ENCODE measurements at places on chromosomes 7 and 10. TPM values are rescaled to one million over a fixed set of nuclear protein-coding genes. Genes with fewer than 3 reads are reported as not detected.

DNA sequence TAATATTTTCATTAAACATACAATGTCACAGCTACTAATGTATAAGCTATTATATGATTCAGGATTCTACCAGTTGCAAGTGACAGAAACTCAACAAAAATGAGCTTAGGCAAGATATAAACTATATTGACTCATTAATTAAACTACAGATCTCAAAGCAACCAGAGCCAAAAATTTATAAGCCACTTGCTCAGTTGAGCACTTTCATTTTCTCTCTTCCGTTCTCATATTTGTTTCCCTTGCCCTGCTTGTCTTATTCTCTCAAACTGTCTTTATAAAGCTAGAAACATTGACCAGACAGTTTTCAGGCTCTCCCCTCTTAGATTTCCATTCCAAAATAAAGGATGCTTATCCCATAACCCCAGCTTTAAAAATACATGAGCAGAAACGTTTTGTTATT, 60.2 kb upstream of the DGKB start:
- no peak for DNase-seq

Gene OR6V1
- not detected for total RNA-seq

Gene CROT
- total RNA-seq: 14.0 TPM

Gene MYL7
- total RNA-seq: not detected

Gene ADCK2
- total RNA-seq: 11.7 TPM

DNA sequence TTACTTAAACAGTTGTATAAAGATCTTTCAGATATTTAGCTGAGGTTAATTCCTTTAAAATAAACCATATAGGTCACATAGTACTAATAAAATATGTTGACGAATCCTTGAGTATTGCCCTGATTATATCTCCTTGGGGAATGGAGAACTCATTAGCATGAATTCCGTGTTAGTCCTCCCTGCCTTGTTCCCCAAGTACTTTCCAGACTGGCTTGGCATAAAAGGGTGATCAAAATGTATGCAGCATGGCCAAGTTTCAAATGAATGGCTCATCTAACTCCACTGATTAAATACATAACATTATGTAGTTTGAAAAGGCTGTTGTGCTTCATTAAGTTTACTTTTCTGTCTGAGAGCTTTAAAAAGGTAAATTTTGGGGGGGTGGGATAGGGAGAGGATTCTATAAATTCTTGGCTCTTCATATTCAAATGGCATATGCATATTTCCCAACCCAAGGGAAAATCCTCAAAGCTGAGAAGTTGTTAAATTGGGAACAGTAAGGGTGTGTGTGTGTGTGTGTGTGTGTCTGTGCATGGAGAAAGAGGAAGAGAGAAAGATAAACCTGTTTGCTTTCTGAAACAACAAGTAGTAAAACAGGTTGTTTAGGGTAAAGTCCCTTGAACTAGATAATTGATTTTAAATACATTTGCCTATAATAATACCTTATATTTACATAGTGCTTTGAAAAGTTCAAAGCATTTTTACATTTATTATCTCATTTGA, 4.8 kb upstream of the ADD3 start:
- no peak for DNase-seq

DNA sequence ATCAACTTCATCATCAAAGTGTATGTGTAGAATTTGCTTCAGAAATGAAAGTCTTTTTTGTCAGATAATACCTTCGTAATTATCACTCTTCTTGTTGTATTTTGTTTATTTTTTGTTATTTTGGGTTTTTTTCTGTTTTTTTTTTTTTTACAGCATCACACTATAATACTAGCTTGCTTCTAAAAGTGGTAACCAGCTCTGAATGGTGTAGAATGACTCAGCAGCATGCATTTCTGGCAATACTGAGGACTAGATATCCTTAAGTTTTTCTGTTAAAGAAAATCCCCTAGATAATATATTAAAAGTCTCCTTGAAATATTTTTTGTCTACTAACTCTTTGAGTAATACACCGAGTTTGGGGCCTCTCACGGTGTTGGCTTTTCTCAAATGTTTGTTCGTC, 109.1 kb downstream of the LMBR1 start:
- no peak for DNase-seq

Gene EXOC6
- 4.9 TPM for total RNA-seq

DNA sequence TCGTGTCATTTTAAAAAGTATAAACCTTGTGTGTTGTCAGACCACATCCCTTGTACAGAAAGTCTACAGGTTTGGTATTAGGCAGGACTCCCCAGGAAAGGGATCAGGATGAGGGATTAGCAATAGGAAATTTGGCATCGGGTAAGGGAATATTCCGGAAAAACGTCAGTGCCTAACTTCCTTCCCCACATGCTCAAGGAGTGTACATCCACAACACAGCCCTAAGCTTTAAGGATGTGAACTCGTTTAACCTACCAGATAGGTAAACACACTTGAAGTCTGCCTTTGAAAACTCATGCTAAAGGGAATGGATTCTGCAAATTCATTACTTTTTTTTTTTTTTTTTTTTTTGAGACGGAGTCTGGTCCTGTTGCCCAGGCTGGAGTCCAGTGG, 194.9 kb downstream of the SKIDA1 start:
- no peak for DNase-seq
